ENCODE measurements at places on chromosomes 5 and 9.
A peak's percentile ranks its signal among the peaks of the same experiment; 100 is the strongest.

GRCh38 chr5:96905864-96906263 lies 29.6 kb downstream of the ERAP2 start:
- DNase-seq, result no peak

GRCh38 chr5:168600409-168600808 lies 21.2 kb upstream of the PANK3 start:
- DNase-seq, result no peak

GRCh38 chr5:997001-997474 lies 11.6 kb upstream of the NKD2 start:
- no peak for DNase-seq

DNA sequence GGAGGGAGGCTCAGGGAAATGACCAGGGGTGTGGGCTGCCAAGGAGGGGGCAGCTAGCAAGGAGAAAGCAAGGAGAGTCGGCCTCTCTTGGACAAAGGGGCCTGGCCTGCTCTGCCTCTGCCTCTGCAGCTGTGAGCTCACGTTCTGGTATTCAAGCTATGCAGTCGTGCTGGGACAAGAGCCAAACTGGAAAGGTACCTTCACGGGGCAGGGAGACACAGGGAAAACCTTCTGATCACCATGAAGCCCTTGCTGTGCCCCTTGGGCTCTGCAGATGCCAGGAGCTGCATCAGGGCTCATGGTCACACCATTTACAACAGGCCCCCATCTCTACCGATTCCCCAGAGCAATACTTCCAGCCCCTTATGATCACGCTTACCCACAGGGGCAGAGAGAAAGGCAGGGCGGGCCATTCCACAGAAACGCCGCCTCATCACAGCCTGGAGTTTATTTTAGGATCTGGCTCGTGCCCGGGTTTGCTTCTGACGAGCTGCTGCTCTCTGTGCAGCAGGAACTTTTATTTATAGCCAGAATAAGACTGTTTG lies 63.2 kb downstream of the PRRT1B start:
- DNase-seq, result no peak

DNA sequence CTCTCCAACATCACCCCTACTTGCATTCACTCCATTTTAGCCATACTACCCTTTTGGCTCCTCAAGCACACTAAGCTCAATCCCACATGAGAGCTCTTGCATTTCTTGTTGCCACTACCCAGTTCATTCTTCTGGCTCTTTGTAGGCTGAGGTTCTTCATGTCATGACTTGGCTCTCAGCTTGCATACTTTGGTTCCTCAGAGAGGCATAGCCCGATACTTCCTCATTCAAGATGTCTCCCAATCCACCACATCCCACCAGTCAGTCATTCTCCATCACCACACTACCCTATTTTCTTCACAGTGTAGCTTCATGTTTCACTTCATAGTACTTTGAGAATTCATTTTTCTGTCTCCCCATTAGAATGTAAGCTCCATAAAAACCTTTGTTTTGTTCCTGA lies 116.7 kb downstream of the NR6A1 start:
- no peak for DNase-seq

DNA sequence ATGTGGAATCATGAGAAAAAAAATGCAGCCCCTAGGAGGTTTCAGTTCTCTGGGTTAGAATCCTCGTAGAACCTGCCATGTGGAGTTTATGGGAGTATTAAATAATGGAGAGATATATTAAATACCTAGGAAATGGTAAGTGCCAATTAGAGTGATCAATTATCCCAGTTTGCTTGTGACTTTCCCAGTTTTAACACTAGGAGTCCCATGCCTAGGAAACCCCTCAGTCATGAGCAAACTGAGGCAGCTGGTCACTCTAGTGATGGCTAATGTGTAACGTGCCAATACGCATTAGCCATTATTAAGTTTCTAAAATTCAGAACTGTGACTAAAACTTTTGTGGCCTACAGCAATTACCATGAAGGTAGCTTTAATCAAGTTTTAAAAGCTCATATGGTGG lies 720.6 kb downstream of the TAF11L14 start:
- DNase-seq, result no peak

DNA sequence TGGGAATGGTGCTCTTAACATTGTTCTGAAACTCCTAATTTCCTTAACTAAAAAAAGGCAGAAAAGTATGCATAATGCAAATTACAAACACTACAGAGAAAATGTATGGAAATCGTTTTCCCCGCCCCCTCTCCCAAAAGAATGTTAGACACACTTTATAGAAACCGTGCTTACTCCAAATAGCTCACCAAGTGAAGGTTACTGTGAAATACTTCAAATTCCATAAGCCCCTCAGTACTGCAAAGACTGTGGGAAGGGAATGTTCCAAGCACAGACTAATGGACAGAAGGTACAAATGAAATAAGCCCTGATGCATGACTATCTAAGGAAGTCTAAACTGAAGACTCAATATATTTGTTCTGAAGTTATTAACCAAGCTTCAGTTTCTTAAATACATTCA lies 12.5 kb downstream of the MAPKAP1 start:
- no peak for DNase-seq

DNA sequence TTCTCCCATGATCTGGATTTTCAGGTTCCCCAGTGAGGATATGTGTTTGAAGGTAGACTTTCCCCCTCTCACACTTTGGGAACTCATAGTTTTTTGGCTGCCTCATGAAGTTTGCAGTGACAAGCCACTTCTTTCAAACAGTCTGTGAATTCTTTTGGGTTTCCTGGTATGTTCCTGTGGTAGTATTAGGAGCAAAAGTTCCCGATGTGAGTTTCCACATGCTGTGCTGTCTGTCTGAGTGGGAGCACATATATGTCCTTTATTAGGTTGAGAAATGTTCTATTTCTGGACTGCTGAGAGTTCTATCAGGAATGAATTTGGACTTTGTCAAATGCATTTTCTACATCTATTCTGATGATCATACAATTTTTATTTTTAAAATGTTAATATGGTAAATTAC lies 273.2 kb upstream of the TARS1 start:
- DNase-seq, result no peak

DNA sequence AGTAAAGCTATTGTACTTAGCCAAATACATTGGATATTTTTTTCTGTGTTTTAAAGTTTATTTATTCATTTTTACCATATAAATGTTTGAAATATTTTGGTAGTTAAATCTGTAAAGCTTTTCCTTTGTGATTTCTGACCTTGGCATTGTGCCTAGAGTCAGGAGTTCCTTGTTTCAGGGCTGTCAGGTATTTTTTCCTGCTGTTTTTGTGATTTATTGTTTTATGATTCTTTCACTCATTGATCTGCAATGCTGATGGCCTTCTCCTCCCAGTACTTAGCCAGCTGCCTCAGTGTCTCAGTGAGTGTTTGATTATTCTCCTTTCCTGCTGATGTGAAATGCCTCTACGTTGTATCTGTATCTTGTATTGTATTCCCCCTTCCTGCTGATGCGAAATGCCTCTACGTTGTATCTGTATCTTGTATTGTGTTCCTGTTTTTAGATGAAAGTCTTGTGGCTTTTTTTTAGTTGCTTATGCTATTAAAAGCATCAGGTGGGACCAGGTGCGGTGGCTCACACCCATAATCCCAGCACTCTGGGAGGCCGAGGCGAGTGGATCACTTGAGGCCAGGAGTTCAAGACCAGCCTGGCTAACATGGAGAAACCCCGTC lies 61.0 kb downstream of the EHMT1 start:
- no peak for DNase-seq

DNA sequence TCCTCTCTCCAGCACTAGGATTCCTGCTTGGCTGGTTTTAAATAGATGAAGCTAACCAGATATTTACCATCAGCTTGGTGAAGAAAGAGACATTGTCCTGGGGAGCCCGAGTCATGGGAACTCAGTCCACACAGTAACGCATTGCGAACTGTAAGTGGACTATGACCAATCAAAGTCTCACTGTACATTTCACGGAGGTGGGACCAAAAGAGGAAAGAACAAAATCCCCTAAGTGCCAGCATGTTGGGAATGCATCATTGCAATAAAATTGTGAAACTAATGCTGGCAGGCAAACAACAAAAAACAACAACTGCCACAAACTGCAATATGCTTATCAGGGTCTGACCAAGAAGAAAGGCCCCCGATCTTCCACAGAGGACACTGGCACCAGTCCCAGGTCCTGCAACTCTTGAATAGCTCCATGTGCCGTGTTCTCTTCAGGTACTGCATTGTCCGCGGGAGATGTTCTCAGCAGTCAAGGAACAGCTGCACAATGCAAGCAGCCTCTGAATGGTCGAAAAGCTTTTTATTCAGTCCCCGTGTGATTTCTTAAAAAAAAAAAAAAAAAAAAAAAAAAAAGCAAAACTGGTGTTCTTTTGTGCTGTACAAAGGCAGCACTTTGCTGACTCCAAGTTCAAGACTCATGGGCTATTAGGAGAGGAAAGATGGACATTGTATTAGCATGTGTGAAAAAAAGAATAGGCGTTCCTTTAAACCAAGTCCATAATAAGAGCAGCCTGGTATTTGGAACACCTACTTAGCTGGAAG lies 38.1 kb downstream of the SEMA6A start:
- DNase-seq, result no peak

GRCh38 chr9:81984928-81985327 lies 3.6 kb upstream of the SPATA31D1 start:
- no peak for DNase-seq

DNA sequence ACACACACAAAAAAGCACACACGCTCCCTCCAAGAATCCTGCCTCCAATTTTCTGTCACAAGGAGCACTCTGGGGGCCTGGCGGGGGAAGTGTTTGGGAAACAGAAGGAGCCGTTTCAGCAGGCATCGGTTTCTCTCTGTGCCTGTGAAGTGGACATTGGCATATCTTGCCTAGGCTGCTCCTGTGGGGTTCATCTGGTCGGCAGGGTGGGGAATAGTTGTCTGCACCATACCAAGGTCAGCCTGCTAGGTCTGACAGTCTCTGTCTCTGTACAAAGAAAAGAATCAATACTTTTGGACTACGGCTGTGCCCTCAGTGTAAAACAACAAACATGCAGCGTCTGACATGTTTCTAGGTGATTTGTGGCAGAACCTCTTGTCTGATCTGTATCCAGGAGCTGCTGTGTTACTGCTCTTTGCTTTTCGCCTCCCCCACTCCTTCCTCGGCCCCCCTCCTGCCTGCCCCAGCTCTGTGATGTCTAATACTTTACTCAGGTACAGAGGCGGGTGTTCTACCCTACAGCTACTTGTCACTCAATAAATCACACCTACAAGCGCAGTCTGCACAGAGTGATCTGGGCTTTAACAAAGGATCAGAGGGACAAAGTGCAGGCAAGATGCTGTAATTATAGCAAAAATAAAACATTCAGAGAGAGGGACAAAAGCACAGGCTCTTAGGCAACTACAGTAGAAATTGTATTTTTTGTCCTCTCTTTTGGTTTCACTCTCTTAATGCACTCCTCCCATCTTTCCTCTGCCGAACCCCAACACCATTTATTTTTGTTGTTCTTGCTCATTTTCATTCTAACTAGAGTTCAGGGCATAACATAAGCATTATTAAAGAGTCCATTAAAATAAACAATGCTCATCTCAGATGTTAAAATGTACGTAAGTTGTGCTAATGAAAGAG lies 216.7 kb downstream of the BNC2 start:
- no peak for DNase-seq

DNA sequence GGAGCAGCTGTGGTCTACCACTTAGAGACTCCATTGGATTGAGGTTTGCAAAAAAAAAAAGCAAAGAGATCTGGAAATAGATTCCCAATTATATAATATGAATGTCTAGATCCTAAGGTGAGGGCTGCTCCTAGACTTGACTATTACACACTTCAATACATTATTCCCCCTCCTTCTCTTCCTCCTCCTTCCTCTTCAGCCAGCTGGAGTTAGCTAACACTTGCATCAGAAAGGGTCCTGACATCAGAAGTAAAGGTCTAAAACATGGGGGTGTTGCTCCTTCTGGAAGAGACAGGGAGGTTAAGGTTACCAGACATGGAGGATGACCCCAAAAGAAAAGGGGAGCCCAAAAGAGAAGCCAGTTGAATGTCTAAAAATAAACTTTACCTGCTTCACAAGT lies 12.9 kb upstream of the NR3C1 start:
- no peak for DNase-seq

DNA sequence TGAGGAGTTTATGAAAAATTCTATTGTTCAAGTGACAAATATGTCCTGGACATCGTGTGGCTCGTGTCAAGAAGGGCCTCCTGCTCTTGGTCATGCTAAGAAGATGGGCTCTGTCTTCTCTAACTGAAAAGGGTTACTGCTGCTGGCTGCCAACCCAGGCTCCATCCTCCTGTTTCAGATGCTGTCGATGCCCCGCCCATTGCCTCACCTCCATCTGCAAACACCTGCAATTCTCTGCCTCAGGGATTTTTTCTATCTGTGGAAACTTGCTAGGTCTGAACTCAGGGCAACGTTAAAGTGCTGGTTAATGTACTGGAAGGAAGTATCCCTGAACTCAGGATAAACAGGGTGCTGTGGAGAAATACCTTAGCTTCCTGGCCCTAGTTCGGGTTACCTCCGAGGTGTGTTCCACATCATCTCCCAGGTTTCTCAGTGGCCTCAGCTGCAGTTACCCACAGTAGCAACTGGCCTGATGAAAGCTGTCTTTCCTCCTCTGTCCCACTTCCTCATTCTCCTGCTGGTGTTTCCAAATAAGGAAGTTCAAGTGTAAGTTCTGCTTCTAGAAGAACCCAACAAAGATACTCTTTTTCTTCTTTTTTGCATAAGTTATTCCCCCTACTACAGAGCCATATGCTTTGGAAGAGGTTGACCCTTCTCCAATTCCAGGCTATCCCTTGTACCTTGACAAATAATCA lies 151.7 kb upstream of the SMIM23 start:
- DNase-seq, result peak; percentile 88

- no peak for DNase-seq
These were observed 58.7 kb upstream of the SUSD1 start for GRCh38 chr9:112233769-112234168.

DNA sequence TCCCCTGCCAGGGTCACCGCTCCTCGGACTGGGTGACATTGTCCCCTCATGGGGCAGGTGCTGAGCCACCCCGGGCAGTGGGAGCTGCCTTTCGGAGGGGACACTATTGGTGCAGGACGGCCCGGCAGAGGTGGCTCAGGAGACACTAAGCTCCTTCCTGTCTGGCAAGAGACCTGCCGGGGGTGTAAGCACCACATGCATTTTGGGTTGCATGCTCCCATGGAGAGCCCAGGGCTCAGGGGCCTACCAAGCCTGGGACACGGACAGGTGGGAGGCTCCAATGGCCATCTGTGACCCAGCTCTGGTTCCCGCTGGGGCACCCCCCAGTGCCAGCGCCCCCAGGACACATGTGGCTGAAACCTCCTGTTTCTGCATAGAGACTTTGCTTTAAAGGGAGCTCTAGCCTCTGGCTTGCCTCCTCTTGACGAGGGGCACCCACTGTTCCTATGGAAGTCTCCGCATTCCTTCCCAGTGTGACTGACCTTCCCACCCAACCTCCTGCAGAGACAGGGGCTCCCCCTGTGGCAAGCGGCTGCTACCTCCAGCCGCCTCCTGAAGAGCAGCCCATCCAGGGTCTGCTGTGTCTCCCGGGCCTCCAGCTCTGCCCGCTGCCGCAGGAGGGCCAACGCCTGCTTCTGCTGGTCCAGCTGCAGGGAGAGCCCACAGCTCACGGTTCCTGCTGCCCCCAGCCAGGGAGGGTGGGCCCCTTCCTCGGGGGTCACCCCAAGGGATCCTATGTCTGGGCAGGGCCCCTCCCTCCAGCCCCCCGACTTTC lies 28.1 kb downstream of the CCDC187 start:
- no peak for DNase-seq

All from common myeloid progenitor, CD34-positive (primary cell).